T-cell (primary cell): ENCODE measurements at places on chromosomes 11 and 22. TPM values are rescaled to one million over a fixed set of nuclear protein-coding genes. Genes with fewer than 3 reads are reported as not detected.
A peak's percentile ranks its signal among the peaks of the same experiment; 100 is the strongest.

NFAM1 gene
- total RNA-seq, result 0.18 TPM

TSGA10IP gene
- not detected for total RNA-seq

OMP gene
- total RNA-seq, result not detected

MS4A12 gene
- total RNA-seq, result not detected

OR5P2 gene
- total RNA-seq, result not detected

USP28 gene
- 16.8 TPM for total RNA-seq

UCP3 gene
- 6.8 TPM for total RNA-seq

GRCh38 chr11:131691181-131692041 is 321.0 kb downstream of the NTM start:
- H3K36me3 ChIP-seq, result no peaks in the 10 kb centered on the region
- no peak for DNase-seq
- H3K27me3 ChIP-seq, result peaks cover 8% of the 10 kb centered on the region
- H3K4me3 ChIP-seq, result no peak overlapping the region
- H3K27ac ChIP-seq, result no peak overlapping the region

- no peaks in the 10 kb centered on the region for H3K36me3 ChIP-seq
- H3K4me1 ChIP-seq, result peaks cover 2% of the 10 kb centered on the region
- DNase-seq, result peak; percentile 41
- H3K4me3 ChIP-seq, result no peak overlapping the region
These were observed 103.9 kb downstream of the GGTLC2 start for GRCh38 chr22:22748297-22748743.

- H3K4me3 ChIP-seq, result peak within 1 kb of the TSS; percentile 98
- H3K4me1 ChIP-seq, result peaks cover 18% of the 10 kb centered on the region
- H3K27me3 ChIP-seq, result no peaks in the 10 kb centered on the region
- no peak for DNase-seq
- H3K27ac ChIP-seq, result peak within 1 kb of the TSS; percentile 80
- peaks cover 6% of the 10 kb centered on the region for H3K36me3 ChIP-seq
These were observed at the start of gene DLG2 for GRCh38 chr11:85627332-85627997. TSS of gene DLG2 (minus strand) at chr11:85627344.

GRCh38 chr11:69084371-69084770 is 35.6 kb downstream of the TPCN2 start:
- no peaks in the 10 kb centered on the region for H3K4me1 ChIP-seq
- H3K4me3 ChIP-seq, result no peak overlapping the region
- no peaks in the 10 kb centered on the region for H3K27me3 ChIP-seq
- no peak overlapping the region for H3K27ac ChIP-seq
- peaks cover 6% of the 10 kb centered on the region for H3K36me3 ChIP-seq
- no peak for DNase-seq

DNA sequence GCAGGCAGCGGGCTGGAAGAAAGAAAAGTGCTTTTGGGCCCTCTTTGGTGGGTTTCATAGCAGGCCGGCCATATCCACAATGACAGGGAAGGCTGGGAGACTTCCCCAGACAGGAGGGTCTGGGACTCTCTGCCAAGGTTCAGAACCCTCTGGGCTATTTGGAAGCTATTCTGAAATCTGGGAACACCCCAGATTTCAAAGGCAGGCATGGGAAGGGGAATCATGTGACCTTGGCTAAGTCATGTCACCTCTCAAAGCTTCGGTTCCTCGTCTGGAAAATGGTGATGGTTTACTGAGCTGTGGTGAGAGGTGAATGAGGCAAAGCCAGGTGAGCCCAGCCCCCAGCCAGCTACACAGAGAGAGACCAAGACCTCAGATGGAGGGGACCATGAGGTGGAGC is 4.6 kb downstream of the CASTOR1 start:
- peaks cover 10% of the 10 kb centered on the region for H3K4me1 ChIP-seq
- no peak for DNase-seq
- no peak overlapping the region for H3K27ac ChIP-seq
- no peak overlapping the region for H3K4me3 ChIP-seq

DNA sequence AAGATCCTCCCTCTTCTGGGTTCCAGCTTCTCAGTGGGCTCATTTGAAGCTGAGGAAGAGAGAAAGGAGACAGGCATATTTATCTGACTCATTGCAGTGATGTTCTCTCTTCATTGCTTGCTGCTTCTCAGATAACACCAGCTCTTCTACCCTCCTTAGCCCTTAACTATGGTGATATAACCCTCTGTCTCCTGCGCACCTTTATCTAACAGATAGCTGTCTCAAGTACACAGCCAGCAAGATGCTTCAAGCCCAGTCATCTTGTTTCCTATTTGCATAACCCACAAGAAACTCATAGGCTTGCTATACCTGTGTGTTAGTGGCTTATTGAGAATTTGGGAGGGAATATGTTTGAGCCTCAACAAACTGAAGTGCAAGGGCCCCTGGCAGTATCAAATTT is 12.6 kb downstream of the PRSS23 start:
- H3K4me3 ChIP-seq, result no peak overlapping the region
- H3K36me3 ChIP-seq, result no peaks in the 10 kb centered on the region
- DNase-seq, result no peak
- no peak overlapping the region for H3K27ac ChIP-seq

GRCh38 chr22:26643418-26644100 is 13.8 kb upstream of the MIAT start:
- peaks cover 41% of the 10 kb centered on the region for H3K4me1 ChIP-seq
- DNase-seq, result no peak
- no peak overlapping the region for H3K4me3 ChIP-seq

GRCh38 chr11:78933350-78933749 is 358.7 kb upstream of the NARS2 start:
- DNase-seq, result no peak
- H3K4me3 ChIP-seq, result no peak overlapping the region
- no peak overlapping the region for H3K27ac ChIP-seq
- no peaks in the 10 kb centered on the region for H3K27me3 ChIP-seq

- no peak overlapping the region for H3K27ac ChIP-seq
- H3K27me3 ChIP-seq, result no peaks in the 10 kb centered on the region
These were observed 20.1 kb upstream of the NECTIN1 start for GRCh38 chr11:119749006-119749565.

- peaks cover 4% of the 10 kb centered on the region for H3K27me3 ChIP-seq
- peak overlapping the region; percentile 40 for H3K4me3 ChIP-seq
- H3K4me1 ChIP-seq, result peaks cover 5% of the 10 kb centered on the region
These were observed 22.1 kb upstream of the RRAS2 start for GRCh38 chr11:14380947-14381561.

DNA sequence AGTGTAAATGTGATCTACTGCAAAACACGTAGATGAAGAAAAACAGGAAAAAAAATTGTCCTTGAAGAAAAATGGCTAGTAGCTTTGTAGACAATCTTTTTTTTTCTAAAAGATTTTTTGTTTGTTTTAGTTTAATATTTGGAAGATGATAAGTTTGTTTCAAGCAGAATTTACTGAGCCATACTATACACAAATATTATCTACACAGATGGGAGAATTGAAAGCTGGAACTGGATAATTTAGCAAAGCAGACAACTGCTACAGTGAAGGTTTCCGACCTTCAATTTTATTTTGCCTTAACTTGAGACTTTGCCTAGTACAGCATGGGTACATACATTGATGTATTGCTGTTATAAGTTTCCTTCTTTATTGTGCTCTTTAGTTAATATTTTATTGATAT is 313.0 kb upstream of the PDGFD start:
- no peak overlapping the region for H3K4me3 ChIP-seq
- H3K4me1 ChIP-seq, result no peaks in the 10 kb centered on the region
- DNase-seq, result no peak
- H3K27ac ChIP-seq, result no peak overlapping the region

DNA sequence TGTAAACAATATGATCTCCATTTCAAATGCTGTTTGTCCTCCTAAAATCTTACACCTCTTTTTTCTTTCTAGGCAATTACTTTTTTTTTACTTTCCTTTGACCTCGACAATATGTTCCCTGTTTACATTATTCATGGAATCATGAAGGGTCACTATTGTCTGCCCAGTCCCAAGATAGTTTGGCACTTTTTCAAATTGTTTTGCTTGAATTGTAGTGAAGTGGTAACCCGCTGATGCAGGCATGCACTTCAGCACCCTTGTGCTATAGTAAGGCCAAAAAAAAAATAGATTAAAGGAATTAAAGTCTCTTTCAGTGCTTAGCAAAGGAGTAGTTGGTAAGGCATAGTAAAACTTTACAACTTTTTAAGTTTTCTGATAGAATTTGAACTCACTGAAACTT is 90.9 kb downstream of the PAX6 start:
- no peaks in the 10 kb centered on the region for H3K4me1 ChIP-seq
- no peaks in the 10 kb centered on the region for H3K27me3 ChIP-seq

GRCh38 chr11:61059260-61059752 is 43.0 kb upstream of the CD5 start:
- no peaks in the 10 kb centered on the region for H3K36me3 ChIP-seq
- DNase-seq, result no peak
- peaks cover 16% of the 10 kb centered on the region for H3K4me1 ChIP-seq
- no peak overlapping the region for H3K4me3 ChIP-seq
- peak overlapping the region; percentile 22 for H3K27ac ChIP-seq

DNA sequence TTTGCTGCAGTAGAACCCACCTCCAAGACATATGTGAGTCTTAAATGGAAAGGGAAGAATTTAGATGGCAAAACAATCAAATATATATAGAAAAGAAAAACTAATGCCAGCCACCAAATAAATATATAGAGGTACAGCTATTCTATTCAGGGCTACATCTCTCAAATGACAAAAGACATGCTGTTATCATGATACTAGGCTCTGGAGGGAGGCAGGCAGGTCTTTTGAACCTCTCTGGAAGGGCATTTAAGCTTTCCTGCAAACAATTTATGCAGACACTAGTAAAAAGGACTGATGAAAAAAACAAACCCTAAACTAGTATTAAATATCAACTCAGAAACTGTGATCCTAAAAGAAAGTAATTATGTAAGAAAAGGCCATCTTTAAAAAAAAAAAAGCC is 24.4 kb downstream of the UEVLD start:
- no peak overlapping the region for H3K4me3 ChIP-seq
- peaks cover 7% of the 10 kb centered on the region for H3K36me3 ChIP-seq
- no peak for DNase-seq
- H3K27ac ChIP-seq, result no peak overlapping the region

DNA sequence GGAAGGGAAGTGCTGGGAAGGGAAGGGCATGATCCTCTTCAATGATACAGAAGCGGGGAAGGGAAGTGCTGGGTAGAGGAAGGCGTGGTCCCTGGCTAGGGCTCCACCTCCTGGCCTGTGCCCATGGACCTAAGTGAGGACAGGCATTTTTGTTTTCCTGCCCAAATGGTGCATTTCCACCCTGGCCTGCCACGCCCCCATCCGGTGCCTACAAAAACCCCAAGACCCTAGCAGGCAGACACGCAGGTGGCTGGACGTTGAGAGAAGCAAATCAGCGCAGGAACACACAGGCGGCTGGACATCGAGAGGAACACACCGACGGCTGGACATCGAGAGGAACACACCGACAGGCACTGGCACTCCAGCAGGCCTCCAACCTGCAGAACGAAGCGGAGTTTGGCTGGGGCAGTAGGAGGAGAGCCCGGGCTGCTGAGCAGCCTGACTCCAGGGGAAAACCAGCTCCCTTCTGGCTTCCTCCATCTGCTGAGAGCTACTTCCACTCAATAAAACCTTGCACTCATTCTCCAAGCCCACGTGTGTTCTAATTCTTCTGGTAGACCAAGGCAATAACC is 628.3 kb downstream of the BUD13 start:
- peaks cover 16% of the 10 kb centered on the region for H3K27me3 ChIP-seq
- no peak overlapping the region for H3K27ac ChIP-seq
- no peak for DNase-seq
- H3K4me3 ChIP-seq, result no peak overlapping the region

- DNase-seq, result no peak
- H3K4me1 ChIP-seq, result no peaks in the 10 kb centered on the region
- no peaks in the 10 kb centered on the region for H3K36me3 ChIP-seq
- H3K4me3 ChIP-seq, result no peak overlapping the region
- no peak overlapping the region for H3K27ac ChIP-seq
These were observed 17.3 kb upstream of the INSC start for GRCh38 chr11:15097411-15097810.

DNA sequence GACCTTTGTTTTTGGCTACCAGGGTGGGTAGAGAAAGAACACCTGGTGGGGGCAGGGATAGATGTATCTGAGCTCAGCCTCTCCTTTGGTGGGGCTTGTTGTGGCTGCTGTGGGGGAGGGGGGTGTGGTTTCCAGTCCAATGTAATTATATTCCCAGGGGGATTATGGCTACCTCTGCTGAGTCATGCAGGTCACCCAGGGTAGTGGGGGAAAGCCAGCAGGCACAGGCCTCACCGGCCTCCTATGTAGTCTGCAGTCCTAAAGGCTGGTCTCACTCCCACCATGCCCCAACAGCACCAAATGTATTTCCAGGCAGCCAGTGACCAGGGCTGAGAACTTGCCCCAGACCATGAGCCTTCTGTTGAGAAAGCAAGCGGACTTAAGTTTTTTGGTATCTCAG is 119.6 kb downstream of the DYNC2H1 start:
- H3K4me3 ChIP-seq, result no peak overlapping the region
- H3K36me3 ChIP-seq, result no peaks in the 10 kb centered on the region
- no peak for DNase-seq
- H3K27me3 ChIP-seq, result no peaks in the 10 kb centered on the region
- no peaks in the 10 kb centered on the region for H3K4me1 ChIP-seq

DNA sequence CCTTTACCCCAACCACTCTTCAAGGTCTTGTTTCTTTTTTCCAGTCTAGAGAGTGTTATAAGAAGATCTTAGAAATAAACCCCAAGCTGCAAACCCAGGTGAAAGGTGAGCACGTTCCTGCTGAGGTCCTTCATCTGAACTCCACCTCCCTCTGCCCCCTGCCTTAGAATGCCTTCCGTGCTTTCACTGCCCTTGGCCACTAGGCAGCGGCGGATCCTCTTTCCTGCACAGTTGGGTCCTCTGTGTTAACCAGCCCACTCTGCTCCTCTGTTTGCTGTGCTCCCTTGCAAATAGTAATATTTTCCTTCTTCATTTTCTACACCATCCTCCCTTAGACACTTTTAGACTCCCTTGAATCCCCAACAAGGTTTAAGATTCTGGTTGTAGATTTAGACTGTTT is 24.3 kb downstream of the TTC12 start:
- DNase-seq, result no peak
- H3K36me3 ChIP-seq, result no peaks in the 10 kb centered on the region
- H3K27me3 ChIP-seq, result no peaks in the 10 kb centered on the region
- H3K27ac ChIP-seq, result no peak overlapping the region

DNA sequence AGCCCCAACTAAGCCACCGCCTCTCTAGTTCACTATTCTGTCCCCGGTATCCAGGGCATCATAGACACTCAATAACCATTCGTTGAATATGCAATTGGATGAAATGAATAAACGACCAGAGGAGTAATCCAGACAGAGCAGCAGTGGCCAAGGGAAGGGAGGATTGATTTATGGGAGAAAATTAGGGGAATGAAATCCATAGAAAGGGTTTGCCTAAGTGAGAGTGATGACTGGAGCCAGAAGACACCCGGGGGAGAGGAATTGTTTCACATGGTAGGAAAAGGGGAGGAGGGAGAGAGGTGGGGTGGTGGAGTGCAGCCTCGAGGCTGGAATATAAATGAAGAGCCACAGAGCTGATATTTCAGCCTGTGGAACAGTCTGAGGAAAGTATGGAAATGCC is 168.2 kb downstream of the COMMD9 start:
- no peaks in the 10 kb centered on the region for H3K4me1 ChIP-seq
- no peak overlapping the region for H3K27ac ChIP-seq
- H3K27me3 ChIP-seq, result no peaks in the 10 kb centered on the region
- no peaks in the 10 kb centered on the region for H3K36me3 ChIP-seq
